SHP77 treated with DMSO at 0.1 percent for 48 hours (cell line): ENCODE measurements at places on chromosomes 11 and 22.

DNA sequence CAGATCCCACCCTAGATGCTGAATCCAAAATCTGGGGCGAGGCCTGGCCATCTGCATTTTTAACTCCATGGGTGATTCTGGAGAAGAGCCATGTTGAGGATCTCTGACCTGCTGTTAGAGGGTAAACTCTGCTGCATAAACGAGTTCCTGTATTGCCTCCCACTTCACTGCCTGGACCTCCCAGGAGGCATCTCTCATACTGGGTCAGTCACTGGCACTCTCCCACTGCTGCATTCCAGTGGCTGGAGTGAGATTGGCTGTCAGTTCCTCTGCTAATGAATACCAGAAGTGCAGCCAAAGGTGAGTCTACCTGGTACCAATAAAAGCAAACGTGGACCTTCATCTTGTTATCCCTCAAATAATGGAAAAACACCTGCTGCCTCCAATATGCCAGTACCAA lies 10.3 kb downstream of the POLDIP3 start:
- DNase-seq, result no peak

GRCh38 chr11:113134626-113135025 lies 173.4 kb downstream of the NCAM1 start:
- no peak for DNase-seq

DNA sequence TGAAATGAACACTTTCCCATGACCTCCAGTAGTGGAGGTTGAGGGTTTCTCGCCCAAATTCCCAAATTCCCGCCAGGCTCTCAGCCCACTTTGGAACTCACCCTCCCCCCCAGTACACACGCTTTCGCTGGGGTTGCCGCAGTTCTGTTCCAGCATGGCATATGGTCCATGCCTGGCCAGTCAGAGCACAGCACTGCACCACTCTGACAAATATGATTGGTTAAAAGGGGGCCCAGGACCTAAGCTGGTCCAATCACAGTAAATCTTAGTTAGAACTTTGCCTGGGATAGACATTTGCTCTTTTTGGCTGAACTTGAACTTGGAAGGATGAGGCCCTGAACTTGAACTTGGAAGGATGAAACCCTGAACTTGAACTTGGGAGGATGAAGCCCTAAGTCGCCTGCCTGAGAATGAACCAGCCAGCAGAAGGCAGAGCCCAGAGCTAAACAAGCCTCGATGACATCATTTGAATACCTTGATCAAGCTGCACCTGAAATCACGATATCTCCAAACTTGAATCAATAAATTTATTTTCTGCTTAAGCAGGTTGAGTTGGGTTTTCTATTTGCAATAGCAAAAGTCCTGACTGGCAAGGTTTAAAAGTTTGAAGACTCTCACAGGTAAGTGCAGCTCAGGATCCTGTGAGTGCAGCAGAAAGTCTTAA lies 12.6 kb upstream of the SSTR3 start:
- DNase-seq, result no peak

GRCh38 chr11:62411524-62411923 lies 7.3 kb upstream of the SCGB1A1 start:
- DNase-seq, result no peak

DNA sequence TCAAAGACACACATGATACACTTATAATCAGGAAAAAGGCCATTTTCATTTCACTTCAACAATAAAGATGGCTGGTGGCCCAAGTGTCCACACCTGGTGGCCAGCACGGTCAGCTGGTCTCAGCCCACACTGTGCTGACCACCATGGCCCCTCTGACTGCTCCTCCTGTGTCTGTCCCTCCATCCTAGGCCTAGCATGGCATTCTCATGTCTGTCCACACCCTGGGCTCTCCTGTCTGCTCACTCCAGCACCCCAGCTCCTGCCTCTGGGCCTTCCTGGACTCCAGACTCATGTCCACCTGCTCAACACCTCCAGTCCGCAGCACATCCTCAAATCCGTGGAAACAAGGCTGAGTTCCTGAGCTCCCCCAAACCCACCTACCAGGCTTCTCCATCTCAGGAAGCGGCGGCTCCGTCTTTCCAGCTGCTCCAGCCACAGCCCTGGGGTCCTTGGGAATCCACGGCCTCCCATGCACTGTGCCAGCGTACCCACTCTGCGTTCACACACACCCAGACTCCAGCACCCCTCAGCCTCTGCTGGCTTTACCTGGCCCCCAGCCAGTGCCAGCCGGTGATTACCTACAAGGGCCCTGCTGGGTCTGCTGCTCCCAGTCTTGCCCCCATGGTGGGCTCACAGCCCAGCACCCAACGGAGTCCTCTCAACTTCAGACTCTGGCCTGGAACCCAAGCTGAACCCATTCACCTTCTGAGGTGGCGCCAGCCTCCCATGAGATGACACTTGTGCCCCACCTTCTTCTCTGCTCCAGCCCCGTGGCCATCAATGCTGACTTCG lies 13.9 kb downstream of the SIRT3 start:
- no peak for DNase-seq

DNA sequence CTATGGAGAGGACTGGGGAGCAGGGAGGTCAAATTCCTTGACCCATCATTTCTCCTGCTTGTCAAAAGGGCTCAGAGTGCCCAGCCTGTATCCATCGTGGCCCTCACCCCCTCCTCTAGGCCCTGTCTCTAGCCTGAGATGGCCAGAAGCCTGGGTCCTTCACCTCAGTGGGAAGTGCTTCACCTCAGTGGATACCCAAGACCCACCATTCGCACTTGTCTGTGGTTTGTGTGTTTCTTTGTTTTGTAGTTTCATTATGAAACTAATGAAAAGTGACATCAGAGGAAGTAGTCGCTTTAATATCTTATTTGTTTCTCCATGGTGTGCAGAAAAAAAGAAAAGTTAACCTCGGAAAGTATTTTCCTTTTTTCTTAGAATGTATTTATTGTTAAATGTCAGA lies 194.0 kb upstream of the CADM1 start:
- DNase-seq, result no peak

- peak; percentile 19 for DNase-seq
These were observed 25.0 kb upstream of the TMPRSS5 start for GRCh38 chr11:113730887-113731726.
